Stimulated activated CD8-positive, alpha-beta memory T cell treated with anti-CD3 and anti-CD28 coated beads, Interleukin-15, amount 100 ng/mL, for 48 hours (primary cell): ENCODE measurements at places on chromosomes 12 and 14.

- DNase-seq, result no peak
These were observed 3.9 kb upstream of the VSIG10 start for GRCh38 chr12:118107694-118108093.

GRCh38 chr14:37114002-37114401 is 58.4 kb downstream of the SLC25A21 start:
- no peak for DNase-seq

DNA sequence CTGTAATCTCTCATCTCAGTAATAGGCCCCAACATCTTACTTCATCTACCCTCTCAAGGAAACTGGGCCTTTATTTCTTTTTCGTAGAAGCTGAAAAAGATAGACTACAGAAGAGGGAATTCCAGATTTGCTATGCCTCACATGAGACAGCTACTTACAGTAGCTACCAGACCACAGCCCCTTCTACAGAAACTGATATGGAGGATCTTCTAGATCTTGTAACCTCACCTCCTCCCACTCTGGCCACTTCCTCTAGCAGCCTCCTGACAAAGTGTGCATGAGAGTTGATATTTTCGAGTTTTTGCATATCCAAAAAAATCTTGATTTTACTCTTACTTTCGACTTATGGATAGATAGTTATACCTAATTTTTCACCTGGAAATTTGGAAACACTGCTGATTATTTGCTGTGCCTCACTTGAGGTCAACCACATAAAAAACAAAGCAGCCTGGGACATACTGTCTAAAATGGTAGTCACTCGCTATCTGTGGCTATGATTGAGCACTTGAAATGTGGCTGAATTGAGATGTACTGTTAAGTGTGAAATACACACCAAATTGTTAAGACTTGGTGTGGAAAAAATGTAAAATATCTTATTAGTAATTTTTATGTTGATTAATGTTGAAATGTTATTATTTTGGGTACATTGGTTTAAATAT is 86.3 kb upstream of the NID2 start:
- DNase-seq, result no peak

GRCh38 chr12:114678718-114679117 is 5.3 kb downstream of the TBX3 start:
- DNase-seq, result no peak

- DNase-seq, result no peak
These were observed at the start of gene PTPRB for GRCh38 chr12:70637303-70638085. TSS of gene PTPRB (minus strand) at chr12:70637429. CDS start at chr12:70637395, 34 bp downstream.

DNA sequence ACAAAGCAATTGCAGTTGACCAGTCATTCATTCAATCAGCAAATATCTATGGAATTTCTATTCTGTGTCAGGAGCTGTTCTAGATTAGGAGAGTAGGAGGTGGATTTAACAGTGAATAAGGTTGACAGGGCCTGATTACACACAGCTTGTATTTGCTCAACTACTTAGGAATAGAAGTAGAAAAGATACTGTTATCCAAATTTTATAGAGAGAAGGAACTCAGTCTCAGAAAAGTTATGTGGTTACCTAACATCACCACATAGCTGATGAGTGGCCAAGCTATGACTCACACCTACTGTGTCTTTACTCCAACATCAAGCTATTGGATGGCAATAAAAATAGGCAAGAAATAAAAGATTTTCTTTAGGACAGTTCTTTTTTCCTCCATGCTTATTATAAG is 374.8 kb downstream of the RMST start:
- no peak for DNase-seq

GRCh38 chr12:132323171-132324010 is 6.0 kb downstream of the GALNT9 start:
- DNase-seq, result no peak
